ENCODE measurements at places on chromosomes 1 and 21. TPM values are rescaled to one million over a fixed set of nuclear protein-coding genes. Genes with fewer than 3 reads are reported as not detected.

The S100A7A gene
- total RNA-seq = not detected

The PLA2G2D gene
- not detected for total RNA-seq

The ZBTB8B gene
- total RNA-seq = 0.04 TPM

The SFN gene
- total RNA-seq = 0.53 TPM

The S100B gene
- 1,180 TPM for total RNA-seq

The TLCD4 gene
- 27.9 TPM for total RNA-seq

The GPN2 gene
- 22.7 TPM for total RNA-seq

The TSPEAR gene
- total RNA-seq = not detected

GRCh38 chr1:157004806-157005205 is 40.7 kb downstream of the ARHGEF11 start:
- DNase-seq = no peak

- no peak for DNase-seq
Measured at GRCh38 chr1:235745503-235746136, 96.0 kb upstream of the GNG4 start.

DNA sequence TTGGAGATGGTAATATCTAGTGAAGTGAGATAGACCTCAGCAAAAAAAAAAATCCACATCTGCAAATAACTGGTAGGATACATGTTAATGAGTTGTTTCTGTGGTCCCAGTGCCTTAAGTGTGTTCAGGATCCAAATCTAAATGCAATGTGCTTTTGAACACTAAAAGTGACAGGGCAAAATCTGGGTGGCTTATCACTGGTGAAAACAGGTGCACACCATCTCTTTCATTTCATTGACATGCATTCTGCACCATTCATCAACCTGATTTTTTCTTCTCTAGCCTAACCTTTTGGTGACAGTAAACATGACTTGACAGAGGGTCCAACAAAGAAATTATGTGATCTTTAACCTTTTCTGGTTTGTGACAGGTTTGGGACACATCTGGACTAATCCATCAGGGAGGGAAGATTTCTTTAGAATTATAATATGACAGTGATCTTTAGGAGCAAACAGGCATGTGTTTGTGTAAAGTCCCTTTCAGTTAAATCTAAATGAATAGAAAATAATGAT is 201.6 kb upstream of the NEGR1 start:
- DNase-seq = no peak

- DNase-seq = no peak
Measured at GRCh38 chr1:162470216-162470615, 27.4 kb upstream of the UHMK1 start.

GRCh38 chr1:234541286-234541975 is 62.5 kb upstream of the TARBP1 start:
- DNase-seq = no peak

GRCh38 chr1:76079475-76080227 is 5.1 kb downstream of the ST6GALNAC3 start:
- no peak for DNase-seq

DNA sequence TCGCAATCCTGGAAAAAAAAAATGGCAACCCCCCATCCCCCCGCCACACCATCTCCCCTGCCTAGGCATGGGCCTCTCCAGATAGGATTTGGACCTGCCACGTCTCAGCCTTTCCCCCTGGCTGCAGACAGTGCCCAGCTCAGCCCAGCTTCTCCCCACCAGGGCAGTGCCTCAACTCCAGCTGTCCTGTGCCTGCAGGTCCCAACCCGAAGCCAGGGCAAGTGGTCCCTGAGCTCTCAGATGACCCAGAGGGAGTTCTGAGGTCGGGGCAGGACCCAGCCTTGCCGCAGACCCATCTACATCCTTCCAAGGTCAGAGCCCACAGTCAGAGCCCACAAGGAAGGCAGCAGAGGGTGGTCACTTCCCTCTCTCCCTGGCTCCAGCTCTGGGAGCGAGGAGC is 86.7 kb upstream of the POU3F1 start:
- no peak for DNase-seq

DNA sequence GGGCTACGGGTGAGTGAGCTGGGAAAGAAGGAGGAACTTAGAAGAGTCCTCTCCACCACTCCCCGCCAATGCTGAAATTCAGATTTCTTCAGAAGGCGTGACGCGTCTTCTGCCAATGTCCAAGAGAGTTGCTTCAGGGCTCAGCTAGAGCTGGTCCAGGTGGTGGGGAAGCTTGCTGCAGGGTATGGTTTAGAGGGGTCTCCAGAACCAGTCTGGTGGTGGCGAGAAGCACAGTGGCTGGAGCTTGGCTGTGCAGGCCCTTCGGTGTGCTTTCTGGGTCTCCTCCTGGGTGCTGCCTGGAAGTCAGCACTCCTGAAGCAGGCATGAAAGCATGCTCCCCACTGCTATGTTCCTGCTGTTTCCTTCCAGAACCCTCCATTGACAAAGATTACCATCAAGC is 387.2 kb downstream of the PTPRU start:
- DNase-seq = no peak

DNA sequence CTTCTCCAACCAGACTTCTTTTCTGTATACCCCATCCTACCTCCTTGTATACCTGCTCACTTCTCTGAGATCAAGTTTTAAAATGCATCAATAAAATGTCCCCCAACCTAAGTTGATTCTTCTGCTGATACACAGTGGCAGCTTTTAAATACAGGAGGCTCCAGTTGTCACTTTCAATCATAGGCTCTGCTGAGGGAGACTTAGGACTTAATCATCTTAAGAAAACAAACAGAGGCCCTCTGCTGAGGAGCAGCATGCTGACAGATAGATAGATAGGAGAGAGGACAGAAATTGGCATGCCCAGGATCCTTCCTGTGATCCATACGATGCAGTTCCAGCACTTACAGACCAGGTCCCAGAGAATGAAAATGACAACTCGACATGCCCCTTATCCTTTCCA is 311.0 kb upstream of the PROX1 start:
- DNase-seq = no peak

DNA sequence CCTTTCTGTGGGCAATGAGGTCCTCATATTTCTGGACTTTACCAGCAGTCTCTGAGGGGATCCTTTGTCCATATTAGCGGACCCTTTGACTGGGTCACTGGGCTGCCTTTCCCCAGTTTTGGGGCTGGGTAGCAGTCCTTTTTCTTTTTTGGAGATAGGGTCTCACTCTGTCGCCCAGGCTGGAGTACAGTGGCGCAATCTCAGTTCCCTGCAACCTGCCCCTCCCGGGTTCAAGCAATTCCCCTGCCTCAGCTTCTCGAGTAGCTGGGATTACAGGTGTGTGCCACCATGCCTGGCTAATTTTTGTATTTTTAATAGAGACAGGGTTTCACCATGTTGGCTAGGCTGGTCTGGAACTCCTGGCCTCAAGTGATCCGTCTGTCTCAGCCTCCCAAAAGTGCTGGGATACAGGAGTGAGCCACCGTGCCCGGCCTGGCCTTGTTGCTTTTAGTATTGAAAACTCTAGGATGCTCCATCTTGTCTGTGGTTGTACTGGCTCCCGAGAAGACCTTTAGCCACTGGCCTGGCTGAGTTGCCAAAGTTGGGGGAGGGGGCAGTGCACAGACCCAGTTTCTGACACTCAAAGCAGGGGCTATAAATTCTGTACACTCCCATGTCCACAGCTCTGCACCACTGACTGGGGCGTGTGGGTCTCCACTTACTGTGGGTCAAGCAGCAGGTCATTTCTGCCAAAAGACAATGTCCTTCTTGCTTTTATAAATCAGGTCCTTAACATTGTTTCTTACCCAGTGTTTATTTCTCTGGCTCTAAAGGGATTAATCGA is 33.1 kb downstream of the MAN1C1 start:
- peak; percentile 47 for DNase-seq

GRCh38 chr21:30605968-30606367 is 5.1 kb downstream of the KRTAP22-1 start:
- no peak for DNase-seq

DNA sequence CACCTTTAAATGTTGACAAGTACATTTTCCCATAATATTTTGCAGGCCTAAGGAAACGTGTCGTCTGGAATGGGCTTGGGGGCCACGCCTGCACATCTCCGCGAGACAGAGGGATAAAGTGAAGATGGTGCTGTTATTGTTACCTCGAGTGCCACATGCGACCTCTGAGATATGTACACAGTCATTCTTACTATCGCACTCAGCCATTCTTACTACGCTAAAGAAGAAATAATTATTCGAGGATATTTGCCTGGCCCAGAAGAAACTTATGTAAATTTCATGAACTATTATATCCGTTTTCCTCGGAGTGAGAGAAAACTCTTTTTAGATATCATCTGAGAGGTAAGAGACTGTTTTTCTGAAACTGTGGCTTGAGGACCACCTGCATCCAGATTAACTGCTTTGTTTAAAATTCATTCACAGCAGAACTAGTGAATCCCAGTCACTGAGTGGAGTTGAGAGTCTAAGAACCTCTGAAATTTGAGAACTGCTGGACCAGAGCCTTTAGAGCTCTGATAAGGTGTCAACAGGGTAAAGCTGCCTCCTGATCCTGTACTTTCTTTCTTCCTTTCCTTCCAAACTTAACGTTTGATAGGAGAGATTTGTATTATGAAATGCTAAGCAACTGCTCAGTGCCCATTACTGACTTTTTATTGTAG is 811 bp downstream of the EXO1 start:
- no peak for DNase-seq

DNA sequence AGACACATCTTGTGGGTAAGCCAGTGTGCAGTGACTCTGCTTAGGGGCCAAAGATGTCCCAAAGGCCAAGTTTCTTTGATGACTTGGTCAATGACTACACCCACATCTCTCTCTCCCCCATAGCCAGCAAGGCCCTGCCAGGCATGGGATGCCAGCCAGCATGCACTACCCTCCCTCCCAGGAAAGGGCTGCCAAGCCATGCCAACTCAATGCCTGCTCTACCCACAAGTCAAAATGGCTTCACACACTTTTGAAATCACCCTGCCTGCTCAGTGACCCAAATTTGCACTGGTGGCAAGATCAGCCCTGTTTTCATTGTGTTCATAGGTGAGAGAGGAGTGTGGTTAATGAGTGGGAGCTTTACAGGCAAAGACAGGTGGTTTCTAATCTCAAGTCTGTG is 112.5 kb downstream of the MATN1 start:
- DNase-seq = no peak

DNA sequence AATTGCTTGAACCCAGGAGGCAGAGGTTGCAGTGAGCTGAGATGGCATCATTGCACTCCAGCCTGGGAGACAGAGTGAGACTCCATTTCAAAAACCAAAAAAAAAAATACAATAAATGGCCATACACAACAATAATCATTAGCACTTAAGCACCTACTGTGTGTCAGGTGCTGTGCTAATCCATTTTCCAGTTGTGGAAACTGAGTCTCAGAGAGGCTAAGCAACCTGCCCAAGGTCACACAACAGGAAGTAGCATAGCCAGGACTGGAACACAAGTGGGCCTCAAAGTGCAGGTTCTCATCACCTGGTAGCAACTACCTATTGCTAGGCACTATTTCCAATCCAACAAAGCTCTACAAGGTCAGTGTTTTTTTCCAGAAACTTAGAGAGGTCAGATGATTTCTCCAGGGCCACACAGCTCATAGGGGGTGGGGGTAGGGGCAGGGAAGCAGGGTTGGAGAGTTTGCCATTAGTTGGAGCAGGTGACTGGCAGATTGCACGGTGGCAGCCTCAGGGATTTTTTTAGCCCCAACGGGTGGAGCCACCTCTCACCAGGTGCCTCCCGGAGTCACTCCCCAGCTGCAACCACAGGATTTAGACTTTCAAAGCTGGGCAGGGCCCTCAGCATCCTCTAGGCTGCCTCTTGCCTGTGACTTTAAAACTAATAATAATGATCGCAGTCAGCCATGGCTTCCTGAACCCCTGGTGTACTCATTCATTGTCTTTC is 52.5 kb upstream of the ID3 start:
- DNase-seq = no peak

Data from sciatic nerve (tissue), 2 donors.